ENCODE measurements at places on chromosomes 4 and X.

DNA sequence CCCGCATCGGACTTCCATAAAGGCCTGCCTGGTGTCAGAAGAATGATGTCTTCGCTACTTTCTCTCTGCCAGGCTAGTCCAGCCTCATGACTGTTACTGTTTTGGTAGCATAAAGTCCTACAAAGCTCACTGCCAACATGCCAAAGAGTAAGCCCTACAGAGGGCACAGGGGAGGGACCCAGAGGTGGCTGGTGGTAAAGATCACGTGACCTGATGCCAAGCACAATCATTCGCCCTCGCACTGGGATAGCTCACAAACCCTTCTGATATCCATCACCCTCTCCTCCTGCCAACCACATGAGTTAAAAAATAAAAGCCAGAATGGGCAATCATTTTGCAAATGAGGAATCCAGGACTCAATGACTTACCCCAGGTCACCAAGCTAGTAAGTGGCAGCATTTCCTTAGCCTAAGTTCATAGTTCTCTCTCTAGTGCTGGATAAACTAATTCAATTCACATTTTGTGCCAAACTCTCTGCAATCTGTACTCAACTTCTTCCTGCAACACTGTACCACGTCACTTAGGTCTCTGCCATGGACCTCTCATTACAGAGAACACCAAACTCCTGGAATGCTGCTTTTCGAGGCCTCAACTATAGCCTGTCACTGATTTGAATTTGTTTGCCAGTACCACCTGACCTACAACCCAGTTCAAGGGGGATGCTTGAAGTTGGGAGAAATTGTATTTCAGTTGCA lies 178.1 kb downstream of the SH3KBP1 start:
- DNase-seq, result no peak

GRCh38 chr4:4631150-4631549 lies 89.3 kb upstream of the STX18 start:
- DNase-seq, result no peak

DNA sequence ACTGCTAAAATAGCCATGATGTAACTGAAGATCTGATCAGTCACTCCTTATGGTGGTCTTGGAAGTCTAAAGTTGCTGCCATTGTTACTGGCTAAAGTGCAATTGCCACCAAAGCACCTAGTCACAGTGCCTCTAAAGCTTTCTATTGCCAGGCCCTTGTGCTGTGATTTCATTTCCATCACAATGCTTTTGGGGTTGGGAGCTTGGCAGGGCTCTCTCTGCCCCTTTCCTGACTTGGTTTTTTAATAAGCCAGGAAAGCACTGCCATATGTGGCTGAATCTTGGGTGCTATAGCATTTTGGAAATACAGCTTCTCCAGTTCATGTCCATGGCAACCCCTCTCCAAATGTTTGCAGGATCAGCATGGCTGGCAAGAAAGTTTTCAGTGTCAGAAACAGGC lies 1712.4 kb upstream of the TENM3 start:
- DNase-seq, result no peak

DNA sequence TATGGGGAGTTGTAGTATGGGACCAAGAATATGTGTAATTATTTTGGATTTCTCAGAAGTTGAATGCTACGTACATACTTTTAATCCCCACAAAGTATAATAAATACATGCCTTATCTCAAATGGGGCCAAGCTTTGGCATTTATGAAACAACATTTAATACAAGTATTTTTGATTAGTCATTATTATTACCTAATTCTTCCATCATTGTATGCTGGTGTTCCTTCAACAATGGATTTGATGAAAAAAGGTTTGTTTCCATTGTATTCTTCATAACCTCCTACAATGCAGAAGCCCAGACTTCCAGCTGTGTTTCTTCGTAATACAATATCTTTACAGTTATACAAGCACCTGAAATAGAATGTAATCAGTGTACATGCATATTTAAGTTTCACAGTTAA lies 83.8 kb downstream of the FIP1L1 start:
- DNase-seq, result no peak

- DNase-seq, result no peak
Measured at GRCh38 chrX:55709735-55710134, 7.8 kb upstream of the RRAGB start.

GRCh38 chr4:188841523-188841922 lies 702.3 kb downstream of the TRIML1 start:
- no peak for DNase-seq

DNA sequence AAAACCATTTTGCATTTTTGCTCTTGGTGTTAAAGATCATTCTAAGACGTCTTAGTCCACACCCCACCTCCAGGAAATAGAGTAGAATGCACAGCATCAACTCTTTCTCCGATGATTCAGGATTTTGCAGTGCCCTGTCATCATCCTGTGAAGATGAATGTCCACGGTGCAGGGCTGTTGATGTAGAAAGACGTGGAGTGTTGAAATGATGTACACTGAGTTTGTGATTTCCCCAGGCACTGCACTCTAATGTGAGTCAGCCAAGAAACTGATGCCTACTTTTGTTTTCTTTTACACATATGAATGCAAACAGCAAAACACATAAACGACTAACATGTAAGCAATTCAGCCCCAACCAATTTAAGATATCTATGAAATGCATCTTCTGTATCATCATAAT lies 10.5 kb downstream of the LGI2 start:
- DNase-seq, result no peak

DNA sequence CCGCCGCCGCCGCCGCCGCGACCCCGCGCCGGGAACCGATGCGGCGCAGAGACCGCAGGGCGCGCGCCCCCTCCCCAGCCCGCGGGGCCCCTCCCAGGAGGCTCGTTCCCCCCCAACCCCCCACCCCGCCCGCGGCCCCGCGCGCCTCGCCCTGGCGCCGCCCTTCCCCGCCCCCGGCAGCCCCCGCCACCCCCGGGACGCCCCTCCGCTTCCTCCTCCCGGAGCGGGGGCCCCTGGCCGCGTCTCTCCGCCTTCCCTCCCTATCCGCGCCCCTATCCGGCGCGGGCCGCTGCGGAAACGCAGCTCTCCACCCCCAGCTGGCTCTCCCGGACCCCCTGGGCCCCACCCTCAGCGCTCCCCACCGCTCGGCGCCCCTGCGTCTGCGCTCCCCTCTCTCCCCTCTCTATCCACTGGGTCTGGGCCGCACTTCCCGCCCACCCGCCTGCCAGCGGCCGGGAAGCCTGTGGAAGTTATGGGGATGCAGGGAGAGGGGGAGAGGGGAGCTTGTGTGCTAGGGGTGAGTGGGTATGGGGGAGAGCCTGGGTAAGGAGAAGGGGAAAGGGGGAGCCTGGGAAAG lies at the start of gene TMEM271:
TSS of gene TMEM271 (minus strand) at position 51 of the 577 bp plus-strand sequence. CDS start 233 bp downstream, outside the sequence.
- DNase-seq, result peak; percentile 60

GRCh38 chr4:15198070-15198727 lies 195.9 kb downstream of the CPEB2 start:
- peak; percentile 59 for DNase-seq

DNA sequence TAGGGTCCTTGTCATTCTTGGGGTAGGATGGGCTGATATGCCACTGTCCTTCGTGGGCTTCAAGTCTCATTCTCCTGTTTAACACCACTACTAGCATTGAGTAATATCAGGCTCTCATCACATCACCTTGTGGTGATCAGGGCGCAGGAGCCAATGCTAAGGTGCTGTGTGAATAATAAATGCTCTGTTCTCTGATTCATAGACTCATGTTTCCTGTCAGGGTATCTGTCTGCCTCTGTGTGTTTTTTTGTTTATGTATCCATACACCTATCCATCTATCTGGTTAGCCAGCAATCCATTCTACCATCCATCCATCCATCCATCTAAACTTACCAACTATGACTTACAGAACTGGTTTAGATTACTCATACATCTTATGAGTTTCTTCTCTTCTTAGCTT lies 525.1 kb upstream of the ATOH1 start:
- DNase-seq, result no peak

DNA sequence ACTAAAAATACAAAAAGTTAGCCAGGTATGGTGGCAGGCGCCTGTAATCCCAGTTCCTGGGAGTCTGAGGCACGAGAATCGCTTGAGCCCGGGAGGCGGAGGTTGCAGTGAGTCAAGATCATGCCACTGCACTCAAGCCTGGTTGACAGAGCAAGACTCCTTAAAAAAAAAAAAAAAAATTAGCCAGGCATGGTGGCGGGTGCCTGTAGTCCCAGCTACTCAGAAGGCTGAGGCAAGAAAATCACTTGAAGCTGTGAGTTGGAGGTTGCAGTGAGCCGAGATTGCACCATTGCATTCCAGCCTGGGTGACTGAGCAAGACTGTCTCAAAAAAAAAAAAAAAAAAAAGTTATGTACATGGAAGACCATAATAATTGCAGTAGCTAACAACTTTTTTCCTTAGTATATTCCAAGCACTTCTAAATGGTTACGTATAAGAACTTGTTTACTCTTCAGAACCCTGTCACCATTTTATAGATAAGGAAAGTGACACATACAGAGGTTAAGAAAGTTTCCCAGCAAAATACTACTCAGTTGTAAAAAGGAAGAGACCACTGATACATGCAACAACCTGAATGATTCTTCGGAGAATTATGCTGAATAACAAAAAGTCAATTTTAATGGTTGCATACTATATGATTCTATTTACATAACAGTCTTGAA lies 24.5 kb downstream of the RUFY3 start:
- no peak for DNase-seq

GRCh38 chr4:187227907-187228704 lies 504.4 kb upstream of the FAT1 start:
- no peak for DNase-seq

- no peak for DNase-seq
Measured at GRCh38 chr4:22191565-22191964, 243.0 kb upstream of the KCNIP4 start.

GRCh38 chr4:23333556-23333945 lies 556.3 kb downstream of the PPARGC1A start:
- no peak for DNase-seq

DNA sequence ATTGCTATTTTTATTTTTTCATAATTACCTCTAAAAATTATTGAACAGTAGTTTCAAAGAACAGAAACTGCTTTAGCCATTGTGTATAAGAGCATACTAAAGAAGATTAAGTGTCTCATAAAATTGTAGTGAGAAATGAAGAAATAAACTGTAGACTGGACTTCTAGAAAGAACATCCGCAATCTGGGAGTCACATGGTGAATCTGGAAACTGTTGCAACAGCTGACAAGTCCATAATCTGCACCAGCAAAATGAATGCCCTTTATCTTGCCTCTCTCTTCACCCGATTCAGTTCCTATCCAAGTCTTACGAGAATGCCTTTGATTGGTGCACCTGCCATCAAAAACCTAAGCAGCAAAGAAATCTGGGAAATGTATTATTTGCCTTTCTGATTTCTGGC lies 312.9 kb downstream of the NAF1 start:
- DNase-seq, result no peak

DNA sequence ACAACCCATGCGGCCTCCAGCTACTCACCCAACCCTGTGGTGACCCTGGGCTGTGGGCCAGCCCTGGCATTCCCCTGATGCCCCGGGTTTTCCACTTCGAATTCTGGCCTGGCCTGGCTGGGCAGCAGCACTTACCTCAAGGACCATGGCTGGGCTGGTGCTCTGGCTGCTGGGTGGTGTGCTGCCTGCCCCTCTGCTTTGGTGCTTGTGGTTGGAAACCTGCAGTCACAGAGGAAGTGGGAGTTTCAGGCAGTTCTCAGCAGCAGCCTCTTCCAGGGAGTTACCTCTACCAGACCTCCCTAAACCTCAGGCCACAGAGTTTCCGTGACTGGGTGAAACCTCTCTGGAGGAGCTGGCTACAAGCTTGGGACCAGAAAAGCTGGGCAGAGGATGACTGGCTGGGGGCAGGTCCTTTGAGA lies at the start of gene CXCR3:
TSS of gene CXCR3 (minus strand) at position 209 of the 419 bp plus-strand sequence. CDS start at position 147, 62 bp downstream.
- DNase-seq, result no peak

DNA sequence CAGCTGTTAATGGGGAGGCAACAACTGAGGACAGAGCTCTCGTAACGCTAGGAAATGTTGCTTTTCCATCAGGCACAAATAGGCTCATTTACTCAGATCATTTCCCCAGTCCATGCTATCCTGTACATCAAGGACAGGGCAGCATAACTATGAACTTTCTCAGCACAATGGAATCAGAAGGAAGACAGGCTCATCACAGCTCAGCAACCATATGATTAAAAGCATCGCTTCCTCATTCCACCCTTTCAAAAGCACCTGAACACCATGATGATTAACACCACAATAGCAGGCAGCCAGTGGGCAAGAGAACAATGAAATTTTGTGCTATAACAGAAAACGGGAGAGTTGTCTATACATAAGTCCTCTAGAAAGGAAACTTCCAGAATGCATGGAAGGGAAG lies 297.8 kb downstream of the ZNF674 start:
- DNase-seq, result no peak

DNA sequence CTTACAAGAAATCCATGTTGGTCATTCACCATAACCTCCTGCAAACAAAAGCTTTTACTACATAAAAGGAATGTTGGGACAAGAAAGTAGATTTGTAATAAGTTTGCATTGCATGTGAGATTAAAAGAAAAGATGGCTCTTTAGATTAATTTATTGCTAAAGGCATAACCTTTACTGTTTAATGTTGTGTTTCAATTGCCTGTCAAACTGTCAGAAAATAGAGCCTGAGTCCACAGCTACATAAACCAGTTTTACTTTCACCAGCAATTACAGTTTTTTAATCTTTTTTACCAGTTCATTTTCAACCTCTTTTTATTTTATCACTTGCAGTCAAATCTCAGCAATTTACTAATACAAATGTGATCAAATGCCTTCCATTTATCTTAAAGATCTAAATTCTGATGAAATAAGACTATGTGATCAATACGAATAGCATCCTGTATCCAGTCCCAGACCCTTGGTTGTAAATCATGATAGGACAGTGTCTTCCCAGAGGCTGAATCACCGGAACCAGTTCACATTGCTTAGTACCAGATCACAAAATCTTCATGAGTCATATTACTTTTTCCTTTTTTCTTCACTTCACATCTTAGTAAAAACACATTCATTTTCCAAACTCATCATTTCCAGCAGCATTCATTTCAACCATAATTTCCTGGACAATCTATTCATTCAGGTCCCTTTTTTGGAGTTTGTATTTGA lies 95.4 kb upstream of the FRG1 start:
- no peak for DNase-seq

DNA sequence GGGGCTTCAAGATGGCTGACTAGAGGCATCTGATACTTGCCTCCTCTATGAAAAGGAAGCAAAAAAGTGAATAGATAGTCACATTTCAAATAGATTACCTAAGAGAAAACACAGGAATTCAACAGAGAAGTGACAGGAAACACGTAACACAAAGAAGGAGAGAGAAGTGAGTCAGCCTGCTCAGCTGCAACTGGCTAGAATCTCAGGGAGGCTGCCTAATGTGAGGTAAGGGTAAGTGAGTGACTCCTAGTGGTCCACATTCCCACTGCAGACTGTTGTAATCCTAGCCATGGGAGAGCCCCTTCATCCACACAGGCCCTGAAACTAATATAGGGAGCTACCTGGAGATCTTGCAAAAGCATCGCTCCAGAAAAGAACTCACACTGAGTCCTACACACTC lies 179.2 kb downstream of the SLC7A11 start:
- no peak for DNase-seq

GRCh38 chrX:5646818-5647217 lies 581.8 kb downstream of the NLGN4X start:
- no peak for DNase-seq

DNA sequence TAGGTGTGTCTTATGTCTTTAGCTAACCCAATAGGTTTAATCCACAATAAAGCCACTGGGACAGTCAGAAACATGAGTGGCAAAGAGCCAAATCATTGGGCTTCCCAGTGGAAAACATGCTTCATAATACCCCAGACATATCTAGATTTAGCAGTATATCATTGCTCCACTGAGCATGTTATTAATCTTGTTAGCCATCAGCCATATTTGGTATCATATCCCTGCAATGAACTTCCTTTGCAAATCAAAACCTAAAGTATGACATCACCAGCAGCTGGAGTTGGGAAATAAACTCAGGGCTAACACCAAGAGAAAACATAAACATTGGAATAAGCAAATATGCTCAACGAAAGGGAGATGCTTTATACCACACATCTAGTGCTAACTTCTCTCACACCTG lies 280.8 kb upstream of the NOCT start:
- no peak for DNase-seq

All from NT2/D1 (cell line).